ENCODE measurements at places on chromosomes 5 and 9. TPM values are rescaled to one million over a fixed set of nuclear protein-coding genes. Genes with fewer than 3 reads are reported as not detected.

- no peak for ATAC-seq
Measured at GRCh38 chr5:62727861-62728260, 149.2 kb downstream of the LRRC70 start.

DNA sequence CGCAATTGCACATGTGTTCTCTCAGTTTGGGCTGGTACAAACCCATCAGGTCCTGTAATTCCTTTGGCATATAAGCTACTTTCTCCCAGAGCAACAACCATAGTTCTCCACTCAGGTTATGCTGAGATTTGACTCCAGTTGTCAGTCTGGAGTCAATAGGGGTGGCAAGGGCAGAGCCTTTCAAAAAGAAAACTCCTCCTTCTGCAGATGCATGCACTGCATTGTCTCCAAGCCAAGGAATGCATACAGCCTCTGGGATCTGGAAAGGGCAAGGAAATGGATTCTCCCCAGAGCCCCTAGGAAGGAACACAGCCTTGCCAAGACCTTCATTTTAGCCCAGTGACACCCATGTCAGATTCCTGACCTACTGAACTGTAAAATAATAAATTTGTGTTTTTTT is 31.0 kb upstream of the GZMA start:
- ATAC-seq: no peak

GRCh38 chr5:9621379-9621903 is 8.7 kb downstream of the TAS2R1 start:
- ATAC-seq: no peak

DNA sequence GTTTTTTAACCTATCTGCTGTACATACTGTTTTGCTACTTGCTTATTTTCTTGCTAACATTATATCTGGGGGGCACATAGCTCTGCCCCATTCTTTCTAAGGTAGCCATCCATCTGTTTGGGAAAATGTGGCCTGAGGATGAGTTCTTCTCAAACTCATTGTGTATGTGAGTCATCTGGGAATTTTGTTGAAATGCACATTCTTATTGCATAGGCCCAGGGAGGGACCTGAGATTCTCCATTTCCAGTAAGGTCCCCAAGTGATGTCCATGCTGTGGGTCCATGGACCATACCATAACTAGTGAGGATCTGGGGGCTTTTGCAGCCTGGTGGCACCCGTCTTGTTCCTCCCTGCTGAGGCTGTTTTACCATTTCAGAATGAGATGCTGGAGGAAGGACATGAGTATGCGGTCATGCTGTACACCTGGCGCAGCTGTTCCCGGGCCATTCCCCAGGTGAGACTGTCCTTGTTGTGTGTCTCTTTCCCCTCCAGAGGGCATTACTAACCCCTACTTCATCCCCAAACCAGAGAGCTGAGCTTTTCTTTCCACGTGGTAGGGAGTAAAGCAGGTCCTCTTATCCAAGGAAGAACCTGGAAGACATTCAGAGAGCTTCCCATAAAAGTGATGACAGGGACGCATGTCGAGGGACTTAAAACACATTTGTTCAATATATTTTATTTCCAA is 28.6 kb downstream of the CYFIP2 start:
- ATAC-seq: no peak

GRCh38 chr5:5854087-5854486 is 431.6 kb downstream of the ICE1 start:
- no peak for ATAC-seq

DNA sequence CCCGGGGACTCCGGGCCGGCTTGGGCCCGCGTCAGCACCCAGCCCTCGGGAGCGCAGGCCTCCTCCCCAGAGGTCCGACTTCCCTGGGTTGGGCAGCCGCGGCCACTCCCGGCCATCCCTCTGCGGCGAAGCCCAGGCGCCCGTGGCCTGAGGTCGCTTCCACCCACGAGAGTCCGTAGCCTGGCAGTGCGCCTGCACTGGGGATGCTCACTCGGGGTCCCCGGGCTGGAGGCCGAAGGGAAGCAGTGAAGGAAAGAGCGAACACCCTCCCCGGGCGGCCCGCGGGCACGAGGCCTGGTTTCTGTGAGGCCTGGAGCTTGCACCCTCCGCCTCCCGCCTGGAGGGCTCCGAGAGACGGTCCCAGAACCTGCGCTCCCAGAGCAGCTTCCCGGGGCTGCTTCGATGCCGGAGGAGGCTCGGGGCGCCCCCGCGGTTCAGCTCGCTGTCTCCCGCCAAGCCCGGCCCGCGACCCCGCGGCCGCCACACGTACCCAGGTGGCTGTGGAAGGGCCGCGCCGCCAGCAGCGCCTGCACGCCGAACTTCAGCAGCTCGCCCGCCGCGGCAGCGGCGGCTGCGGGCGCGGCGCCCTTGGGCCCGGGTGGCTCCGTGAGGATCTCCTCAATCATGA is 607 bp downstream of the BARX1 start:
- no peak for ATAC-seq

DNA sequence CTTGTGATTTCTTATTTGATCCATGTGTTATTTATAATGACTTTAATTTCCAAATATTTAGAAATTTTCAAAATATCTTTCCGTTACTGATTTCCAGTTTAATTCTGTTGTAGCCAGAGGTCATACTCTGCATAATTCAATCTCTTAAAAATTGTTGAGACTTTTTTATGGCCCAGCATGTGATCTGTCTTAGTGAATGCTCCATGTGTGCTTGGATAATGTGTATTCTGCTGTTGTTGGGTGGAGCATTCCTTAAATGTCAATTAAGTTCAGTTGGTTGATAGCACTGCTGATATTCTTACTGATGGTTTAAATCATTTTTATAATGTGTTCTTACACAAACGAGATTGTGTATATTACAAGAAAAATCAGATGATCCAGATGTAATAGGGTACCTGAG is 180.8 kb downstream of the RGS3 start:
- peak; percentile 30 for ATAC-seq

- ATAC-seq: no peak
Measured at GRCh38 chr9:8431505-8431904, 631.9 kb upstream of the DMAC1 start.

GRCh38 chr5:107324071-107324470 is 346.7 kb downstream of the EFNA5 start:
- ATAC-seq: no peak

DNA sequence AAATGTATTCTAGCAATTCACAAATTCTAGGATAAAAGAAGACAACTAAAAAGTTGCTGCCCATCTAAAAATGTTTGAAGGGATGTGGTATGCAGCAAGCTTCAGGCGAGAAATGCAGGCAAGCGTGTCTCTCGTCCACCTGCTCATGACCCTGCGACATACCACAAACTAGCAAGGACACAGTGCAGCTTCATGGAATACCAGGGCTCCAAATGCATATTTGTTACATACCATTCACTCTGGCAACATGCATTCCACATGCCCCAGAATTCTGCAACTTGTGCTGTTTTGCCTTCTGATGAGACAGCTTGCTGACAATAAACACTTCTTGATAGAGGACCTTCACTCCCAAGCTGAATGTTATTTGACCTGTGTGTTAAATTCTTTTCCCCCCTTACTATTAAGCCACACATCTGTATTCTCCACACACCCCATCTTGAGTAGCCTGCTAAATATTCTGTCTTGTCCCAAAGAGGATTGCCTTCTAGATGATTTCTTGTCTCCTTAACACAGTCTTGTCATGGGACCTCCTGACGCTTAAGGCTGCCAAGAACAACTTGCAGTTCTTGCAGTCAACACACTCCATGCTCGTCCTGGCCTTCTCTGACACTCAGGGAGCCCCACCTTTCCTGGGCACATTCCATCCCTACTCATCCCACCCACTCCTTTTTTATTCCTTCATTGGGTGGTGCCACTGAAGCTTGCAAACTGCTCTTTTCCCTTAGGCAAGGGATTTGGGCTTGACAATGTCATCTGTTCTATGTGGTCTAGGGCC is 340.5 kb downstream of the PIK3R1 start:
- no peak for ATAC-seq

DNA sequence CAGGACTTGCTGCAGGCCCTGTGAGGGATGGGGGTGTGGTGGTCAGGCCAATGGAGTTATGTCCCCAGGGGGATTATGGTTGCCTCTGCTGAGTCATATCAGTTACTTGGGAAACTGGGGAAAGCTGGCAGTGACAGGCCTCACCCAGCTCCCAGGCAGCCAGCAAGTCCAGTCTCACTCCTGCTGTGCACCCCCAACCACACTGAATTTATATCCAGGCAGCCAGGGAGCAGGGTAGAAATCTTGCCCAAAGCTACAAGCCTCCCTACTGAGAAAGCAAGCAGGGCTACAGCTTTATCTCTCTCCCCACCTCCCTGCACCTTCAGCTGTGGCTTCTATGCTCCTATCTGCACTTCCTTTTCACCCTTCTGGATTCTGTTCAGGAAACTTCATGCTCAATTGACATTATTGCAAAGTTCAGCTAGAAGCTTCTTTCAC is 2076.0 kb upstream of the CDH9 start:
- no peak for ATAC-seq

DNA sequence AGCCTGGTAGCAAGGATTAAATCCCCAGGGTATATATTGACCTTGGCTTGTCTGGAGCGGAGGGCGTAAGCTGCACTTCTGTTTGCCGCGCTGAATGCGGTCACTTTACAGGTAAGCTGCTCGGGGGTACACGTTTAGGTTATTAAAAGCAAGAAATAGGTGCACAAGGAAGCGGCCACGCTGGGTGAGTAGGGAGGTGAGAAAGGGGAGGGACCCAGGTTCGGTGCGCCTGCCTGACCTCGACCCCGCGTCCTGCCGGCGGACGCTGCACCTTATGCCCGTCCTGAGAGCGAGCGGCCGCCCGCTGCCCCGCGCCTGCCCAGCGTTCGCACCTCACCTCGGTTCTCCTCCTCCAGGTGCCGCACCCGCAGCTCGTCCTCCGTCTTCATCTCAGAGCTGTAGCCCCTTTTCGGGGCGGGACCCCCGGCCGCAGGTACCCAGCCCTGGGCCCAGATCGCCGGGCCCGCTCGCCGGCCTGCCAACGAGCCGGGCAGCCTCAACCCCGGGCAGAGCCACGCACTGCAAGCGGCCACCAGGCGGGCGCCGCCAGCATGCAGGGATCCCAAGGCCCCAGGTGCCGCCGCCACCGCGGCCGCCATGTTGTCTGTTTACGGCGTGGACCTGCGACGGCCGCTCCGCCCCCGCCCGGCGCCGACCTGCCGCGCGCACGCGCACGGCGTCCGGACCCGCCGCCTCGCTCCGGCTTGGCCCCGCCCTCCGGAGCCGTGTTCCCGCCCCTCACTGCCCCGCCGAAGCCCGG is at the start of gene AUH:
AUH (minus strand) TSS at position 628 of the 760 bp plus-strand sequence; CDS start at position 599, 29 bp downstream.
- peak; percentile 94 for ATAC-seq

DNA sequence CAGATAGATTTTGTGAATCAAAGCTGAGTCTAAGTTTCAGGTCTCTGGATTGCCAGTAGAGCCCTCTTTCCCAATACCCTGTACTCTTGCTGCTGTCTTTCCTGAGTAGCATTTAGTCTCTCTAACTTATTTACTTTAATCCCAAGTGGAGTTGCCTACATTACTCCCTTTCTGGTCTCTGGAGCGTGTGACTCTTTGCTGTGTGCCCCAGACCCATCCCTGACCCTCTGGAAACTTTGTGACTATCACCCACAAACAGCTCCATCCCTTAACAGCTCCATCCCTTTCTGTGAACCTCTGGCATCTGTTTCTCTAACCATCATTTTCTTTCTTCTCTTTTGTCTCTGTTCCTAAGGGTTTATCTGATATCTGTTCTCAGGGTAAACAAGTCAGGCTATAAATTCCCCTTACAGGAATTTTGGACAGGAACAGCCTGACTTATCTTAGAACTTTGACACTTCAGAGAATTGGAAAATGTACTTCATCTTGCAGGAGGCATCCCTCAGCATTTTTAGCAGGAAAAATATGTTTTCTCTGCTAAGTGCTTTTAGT is 1167.1 kb upstream of the SEMA6A start:
- ATAC-seq: no peak

DNA sequence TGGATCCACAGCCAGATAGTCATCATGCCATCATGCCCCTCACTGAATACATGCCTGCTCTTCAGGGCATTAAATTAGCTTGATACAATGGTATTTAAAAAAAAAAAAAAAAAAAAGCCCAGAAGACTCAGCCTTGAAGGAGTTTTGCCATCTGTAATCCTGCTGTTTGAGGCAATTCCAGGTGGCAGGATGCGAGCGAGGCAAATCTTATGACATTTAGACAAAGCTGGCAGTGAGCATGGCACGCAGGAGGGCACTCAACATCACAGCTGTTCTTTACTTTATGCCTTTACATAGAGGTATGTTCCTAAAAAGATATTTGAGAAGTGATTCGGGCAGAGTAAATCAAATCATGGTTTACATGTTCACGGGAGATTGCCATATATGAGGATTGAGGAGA is 692.0 kb upstream of the DMAC1 start:
- ATAC-seq: no peak

- ATAC-seq: peak; percentile 74
Measured at GRCh38 chr5:116444373-116445295, 130.0 kb downstream of the SEMA6A start.

- ATAC-seq: no peak
Measured at GRCh38 chr9:36099718-36100117, 36.8 kb upstream of the GLIPR2 start.

GRCh38 chr9:83688921-83689320 is 18.8 kb downstream of the UBQLN1 start:
- ATAC-seq: no peak

GRCh38 chr5:18000744-18001143 is 366.5 kb downstream of the TAF11L14 start:
- no peak for ATAC-seq

DNA sequence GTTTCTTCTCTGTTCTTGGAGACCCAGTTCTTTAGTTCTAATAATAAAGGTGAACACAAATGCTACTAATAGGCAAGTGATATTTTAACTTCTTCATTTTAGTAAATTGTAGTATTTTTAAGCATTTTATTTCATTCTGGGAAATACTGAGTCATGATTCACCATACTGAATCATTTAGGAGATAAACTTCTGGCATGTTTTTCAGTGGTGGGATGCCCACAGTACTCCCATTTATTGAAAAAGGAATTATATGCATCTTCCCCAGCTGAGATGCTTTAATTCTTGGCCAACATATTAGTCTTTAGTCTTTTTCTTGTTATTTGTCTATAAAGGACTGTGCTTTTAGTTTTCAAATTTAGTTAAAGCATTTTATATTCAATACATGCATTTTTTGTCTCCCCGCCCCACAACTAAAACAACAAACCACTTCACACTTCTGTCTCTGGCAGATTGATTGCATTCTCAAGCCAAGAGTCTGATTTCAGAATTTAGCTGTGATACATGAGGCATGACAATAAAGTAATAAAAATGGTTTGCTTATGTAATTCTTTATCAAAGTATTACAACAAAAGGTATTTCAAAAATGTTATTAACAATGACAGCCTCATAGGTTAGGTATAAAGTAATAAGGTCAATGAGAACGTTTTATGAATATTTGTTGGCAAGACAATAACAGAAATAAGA is 125.2 kb upstream of the CDH18 start:
- ATAC-seq: no peak

Gene DMGDH
- 10.8 TPM for total RNA-seq

Gene TMEM215
- not detected for total RNA-seq

Gene RNF183
- 0.16 TPM for total RNA-seq

Gene PRR16
- total RNA-seq: 2.7 TPM

Gene MTAP
- 11.2 TPM for total RNA-seq

Gene TMEM252
- total RNA-seq: not detected

Gene ZBED3
- total RNA-seq: 2.3 TPM

Gene PLPPR1
- 39.2 TPM for total RNA-seq

Gene SLC2A6
- 6.6 TPM for total RNA-seq

Gene GABRP
- total RNA-seq: 0.10 TPM

Gene SPAAR
- not detected for total RNA-seq

Gene PALM2AKAP2
- 0.55 TPM for total RNA-seq

Gene ANKRD31
- total RNA-seq: 0.46 TPM

Gene UHRF2
- 34.5 TPM for total RNA-seq
